ENCODE measurements at places on chromosomes 11 and 22.

DNA sequence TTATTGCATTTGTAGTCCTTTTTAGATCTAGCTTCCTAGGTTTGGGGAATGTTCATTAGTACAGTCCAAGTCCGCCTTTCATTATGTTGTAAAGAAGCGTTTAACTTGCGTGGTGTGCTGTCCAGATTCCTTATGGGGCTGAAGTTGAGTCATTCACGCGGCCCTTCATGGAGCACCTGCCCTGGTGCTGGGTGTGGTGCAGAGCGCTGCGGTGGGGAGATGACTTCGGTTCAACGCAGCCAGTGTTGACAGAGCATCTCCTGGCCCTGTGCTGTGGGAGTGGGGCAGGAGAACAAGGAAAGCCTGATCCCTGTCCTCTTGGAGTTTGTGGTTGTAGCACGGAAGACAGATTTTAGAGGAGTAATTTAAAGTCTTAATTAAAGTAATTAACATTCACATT is 152.0 kb downstream of the TBC1D22A start:
- DNase-seq = no peak

- DNase-seq = no peak
Observed at GRCh38 chr22:27314276-27314807, 487.2 kb downstream of the MN1 start.

DNA sequence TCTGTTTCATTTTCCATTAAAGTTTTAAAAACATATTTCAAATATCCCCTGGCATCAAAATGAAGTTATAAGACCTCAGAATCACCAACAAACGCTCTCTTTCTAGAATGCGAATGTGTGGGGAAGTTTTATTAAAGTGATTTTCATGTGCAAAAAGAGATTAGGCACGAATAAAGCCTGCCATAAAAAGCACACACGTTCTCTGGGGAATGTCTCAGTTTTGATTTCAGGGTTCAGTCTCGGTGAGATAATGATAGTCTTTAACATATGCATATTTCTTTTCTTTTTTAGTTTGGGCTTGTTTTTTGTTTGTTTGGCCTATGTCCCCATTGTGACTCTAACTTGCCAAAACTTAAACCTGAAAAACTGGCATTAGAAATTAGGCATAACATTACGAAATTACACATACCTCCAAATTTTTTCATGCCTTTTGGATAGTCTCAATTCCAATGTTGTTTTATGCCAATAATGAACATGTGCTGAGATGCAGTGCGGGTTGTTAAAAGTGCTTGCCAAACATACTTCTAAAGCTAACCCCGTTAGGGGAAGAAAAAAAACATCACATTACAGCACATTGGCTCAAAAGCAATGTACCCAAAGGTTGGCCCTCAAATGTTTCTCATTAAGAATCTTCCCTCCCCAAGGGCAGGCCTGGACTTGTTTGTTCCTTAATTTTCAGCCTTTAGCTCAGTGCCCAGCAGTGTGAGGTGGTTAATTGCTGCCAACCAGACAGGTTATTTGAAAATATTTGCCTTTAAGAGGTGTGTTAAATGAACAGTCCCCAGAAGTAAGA is 33.2 kb upstream of the FBLN1 start:
- no peak for DNase-seq

- no peak for DNase-seq
Observed at GRCh38 chr11:92739041-92739440, 230.4 kb upstream of the MTNR1B start.

DNA sequence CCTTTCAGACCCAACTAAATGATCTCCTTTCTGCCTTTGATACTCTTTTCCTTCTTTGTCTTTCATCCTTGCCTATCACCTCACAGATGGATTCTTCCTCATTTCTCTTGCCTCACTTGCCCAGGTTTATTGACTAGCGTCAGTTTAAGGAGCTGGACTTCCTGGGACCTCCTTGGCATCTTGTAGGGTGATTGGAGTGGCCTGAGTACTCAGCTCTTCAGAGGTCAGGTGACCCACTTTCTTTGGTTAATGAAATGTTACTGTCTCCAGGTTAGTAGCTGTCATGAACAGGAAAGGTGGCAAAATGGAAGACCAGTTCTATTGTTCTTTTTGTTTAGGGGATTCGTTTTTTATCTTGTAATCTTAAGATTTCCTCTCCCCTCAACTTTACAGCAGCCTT is 4.6 kb upstream of the BACE1-AS start:
- no peak for DNase-seq

DNA sequence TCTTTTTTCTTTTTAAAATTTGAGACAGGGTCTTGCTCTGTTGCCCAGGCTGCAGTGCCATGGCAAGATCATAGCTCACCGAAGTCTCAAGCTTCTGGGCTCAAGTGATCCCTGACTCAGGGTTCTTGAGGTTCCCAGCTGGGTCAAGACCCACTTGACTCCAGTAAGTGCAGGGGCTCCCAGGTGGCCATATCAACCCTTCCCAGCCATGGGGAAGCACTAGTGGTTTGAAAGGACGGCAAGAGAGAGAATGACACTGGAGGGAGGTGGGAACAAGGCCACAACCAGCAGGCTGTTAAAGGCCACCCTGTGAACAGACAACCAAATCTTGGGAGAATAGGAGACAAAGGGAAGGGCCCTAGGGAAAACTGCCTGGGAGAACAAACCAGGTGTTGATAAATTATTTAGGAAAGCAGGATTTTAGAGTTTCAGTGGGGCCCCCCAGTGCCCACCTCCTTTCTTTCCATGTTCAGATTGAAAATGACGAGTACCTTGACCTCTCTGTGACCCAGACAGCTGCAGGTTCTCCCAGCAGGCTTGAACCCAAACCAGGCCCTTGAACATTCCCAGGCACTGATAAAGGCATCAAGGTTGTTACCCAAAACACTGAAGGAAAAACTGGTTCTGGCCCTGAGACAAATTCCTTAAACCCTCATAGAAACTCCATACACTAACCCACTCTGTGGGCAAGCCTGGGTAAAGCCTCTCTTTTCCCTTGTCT is 28.8 kb downstream of the KLHL22 start:
- no peak for DNase-seq

DNA sequence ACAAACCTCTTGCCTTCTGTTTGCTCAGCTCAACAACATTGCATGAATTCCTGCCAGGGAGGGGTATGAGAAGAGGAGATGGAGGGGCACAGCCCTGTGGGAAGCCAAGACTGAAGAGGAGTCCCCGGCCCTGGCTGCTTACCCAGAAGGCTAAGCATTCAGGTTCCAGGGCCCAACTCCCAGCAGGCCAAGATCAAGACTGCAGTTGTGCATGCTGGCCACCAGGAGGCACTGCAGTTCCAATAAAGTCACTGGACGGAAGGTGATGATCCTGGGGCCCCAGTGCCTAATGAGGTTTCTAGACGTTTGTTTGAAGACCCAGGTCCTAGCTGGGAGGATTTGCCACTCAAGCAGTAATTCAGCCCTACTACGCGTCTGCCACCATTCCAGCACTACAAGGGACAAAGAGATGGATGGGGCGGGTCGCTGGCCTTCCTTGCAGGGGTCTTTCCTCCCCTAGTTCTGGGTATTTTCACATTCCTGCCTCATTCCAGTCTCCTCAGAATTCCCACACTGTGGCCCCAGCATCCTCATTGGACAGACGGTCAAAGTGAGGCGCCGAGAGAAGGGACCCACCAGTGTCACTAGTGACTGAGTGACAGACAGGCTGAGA is 23.6 kb downstream of the ALX4 start:
- no peak for DNase-seq

- no peak for DNase-seq
Observed at GRCh38 chr11:107785401-107785800, 73.2 kb downstream of the SLC35F2 start.

GRCh38 chr11:132158091-132158490 is 787.7 kb downstream of the NTM start:
- no peak for DNase-seq

DNA sequence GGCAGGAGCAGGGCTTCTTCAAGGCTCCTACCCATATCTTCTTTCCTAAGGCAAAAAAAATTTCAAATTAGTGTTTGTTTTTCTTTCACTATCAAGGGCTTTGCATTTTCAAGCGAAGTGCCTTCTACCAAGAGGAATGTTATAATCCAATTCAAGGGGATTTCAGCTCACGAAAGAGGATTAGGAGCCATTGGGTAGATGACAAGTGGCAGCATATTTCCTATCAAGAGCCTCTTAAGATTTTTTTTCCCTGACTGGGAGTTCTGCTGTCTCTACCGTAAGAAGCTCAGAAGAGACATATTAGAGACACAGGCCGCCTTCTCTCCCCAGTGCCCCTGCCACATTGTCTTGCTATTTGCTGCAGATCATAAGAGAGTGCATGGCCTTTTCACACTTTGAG is 55.9 kb upstream of the BMAL1 start:
- no peak for DNase-seq

GRCh38 chr11:59207988-59208451 is 4.7 kb downstream of the MPEG1 start:
- no peak for DNase-seq

DNA sequence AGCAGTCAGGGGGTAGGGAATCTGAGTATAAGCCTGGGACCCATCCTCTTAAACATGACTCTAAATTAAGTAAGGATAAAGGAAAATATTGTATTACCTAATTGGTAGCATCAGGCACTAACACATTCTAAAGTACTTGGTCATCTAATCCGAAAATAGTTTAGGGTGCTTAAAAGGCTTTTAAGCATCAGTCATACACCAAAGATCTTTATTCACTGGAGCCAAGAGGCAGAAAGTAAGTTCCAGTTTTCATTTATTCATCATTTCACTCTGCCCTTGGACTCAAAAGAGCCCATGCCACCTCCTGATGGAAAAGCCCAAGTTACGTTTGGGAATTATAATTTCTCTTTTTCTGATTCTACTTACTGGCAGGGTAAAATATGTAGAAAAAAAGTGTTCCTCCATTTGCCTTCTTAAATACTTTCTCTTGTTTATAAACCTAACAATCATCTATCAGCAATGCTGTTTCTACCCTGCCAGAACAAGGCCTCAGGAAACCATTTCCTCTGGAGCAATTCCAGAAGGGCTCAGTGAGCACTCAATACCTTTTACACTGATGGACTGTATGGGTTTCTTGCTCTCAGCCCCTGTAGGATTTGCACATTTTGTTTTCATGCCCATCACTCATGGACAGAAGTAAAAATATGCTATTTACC is 120.1 kb upstream of the SLC5A12 start:
- DNase-seq = no peak

DNA sequence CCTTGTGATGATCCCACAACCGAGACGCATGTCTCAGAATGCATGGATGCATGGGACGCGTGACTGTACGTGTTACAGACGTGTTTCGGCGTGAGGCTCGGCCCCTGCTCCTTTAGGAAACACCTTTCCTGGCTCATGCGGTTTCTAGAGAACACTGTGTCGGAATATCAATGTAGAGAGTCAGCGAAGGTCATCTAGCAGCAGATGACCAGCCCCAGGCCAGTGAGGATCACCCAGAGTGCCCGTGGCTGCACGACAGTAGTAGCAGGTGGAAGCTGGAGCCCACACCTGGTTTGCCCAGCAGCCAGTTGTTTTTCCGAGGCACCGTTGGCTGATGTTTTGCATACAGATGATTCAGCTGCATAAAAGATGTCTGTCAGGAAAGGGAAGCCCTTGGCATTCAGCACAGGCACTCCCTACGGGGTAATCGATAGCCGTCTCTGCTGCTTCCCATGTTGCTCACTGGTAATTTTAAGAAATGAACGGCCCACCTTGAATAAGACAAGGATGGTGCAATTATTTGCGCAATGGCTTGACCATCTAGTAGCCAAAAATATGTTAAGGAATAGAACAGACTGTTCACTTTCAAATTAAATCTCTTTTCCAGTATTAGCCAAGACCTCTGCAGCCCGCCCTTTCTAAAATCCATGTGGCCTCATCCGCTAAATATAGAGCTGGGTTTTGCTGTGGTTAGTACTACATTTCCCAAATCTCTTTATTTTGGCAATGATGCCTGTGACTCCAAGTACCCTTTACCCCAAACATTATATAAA is 1.1 kb upstream of the CLTCL1 start:
- DNase-seq = no peak

DNA sequence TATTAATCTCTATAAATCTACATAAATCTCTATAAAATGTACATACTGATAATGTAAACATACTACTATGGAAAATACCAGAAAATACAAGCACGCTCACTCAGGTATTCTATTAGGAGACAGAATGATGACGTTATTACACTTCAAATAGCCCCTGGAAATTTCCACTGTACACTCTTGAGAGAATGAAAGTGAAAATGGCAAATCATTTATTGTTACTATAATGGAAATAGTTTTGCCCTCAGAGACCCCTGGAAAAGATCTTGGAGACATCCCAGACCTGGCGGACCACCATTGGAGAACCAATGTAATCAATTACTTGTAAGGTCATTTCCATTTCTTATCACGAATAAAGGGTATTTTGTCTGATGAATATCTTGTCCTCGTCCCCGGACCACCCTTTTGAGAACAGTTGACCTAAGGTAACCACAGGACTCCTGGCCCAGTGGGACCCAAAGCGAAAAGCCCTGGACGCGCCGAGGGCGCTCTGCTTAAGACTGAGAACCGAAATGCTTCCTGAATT is 509 bp upstream of the PRRG4 start:
- no peak for DNase-seq

GRCh38 chr22:43831561-43832392 is 19.7 kb upstream of the EFCAB6 start:
- DNase-seq = no peak

- no peak for DNase-seq
Observed at GRCh38 chr11:15095736-15096228, 18.9 kb upstream of the INSC start.

DNA sequence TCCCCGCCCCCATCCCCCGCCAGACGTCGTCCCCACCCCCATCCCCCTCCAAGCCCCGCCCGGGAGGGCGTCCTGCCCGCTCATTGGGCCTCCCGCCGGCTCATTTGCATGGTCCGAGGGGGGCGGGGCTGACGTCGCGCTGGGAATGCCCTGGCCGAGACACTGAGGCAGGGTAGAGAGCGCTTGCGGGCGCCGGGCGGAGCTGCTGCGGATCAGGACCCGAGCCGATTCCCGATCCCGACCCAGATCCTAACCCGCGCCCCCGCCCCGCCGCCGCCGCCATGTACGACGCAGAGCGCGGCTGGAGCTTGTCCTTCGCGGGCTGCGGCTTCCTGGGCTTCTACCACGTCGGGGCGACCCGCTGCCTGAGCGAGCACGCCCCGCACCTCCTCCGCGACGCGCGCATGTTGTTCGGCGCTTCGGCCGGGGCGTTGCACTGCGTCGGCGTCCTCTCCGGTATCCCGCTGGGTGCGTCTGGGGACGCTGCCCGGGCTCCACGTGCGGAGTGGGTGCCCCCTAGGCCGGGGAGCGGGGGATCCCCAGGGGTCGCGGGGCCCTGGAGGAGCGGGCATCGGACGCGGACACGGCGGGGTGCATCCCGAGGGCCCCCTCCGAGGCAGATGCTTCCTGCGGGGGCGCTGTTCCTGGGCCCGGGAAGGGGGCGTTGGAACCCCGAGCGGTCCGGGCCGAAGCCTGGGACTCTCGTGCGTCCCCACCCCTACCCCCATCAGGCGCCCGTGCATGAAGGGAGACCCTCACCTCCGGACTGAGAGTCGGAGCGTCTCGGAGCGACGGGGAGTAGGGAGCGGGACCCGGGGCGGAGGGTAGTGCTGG is at the start of gene PNPLA3:
Gene PNPLA3, plus strand, starts transcription at position 175 of the 834 bp plus-strand sequence. Its CDS starts 107 bp downstream, at position 282.
- DNase-seq = no peak

DNA sequence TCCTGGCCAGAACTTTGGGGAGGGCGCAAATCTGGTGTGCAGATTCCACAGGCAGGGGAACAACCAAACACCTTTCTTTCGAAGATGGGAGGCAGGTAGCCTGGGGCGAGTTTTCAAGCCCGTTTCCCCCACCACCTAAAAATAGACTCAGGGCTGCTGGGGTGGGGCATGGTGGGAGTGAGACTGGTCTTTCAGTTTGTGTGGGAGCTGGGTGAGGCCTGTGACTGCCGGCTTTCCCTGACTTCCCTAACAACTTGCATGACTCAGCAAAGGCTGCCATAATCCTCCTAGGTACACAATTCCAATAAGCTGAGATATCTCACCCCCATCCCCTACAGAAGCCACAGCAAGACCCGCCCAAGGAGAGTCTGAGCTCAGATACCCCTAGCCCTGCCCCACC is 4.3 kb upstream of the OR5B12 start:
- DNase-seq = no peak
